Astrocyte (in vitro differentiated cells and primary cell): ENCODE measurements at places on chromosomes 5 and 9. TPM values are rescaled to one million over a fixed set of nuclear protein-coding genes. Genes with fewer than 3 reads are reported as not detected.

DNA sequence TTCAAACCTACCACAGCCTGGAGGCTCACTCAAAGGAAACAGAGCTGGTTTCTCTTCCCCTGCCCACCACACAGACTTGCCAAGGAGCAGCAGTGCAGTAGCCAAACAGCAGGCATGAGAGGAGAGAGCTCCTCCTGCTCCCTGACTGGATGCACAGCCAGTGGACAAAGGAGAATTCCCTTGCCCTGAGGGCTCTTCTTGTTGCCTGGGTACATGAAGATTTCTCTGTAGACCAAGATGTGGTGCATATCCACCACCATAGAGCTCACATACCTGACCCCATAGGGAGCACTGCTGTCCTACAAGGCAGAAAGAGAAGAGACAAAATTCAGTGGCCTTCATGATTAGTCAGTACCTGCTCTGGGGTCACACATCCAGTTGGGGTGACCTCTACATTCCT lies 56.3 kb upstream of the SPATA31E1 start:
- H3K4me3 ChIP-seq = no peak overlapping the region
- DNase-seq = no peak
- H3K27ac ChIP-seq = no peak overlapping the region
- H3K27me3 ChIP-seq = peaks cover 3% of the 10 kb centered on the region

DNA sequence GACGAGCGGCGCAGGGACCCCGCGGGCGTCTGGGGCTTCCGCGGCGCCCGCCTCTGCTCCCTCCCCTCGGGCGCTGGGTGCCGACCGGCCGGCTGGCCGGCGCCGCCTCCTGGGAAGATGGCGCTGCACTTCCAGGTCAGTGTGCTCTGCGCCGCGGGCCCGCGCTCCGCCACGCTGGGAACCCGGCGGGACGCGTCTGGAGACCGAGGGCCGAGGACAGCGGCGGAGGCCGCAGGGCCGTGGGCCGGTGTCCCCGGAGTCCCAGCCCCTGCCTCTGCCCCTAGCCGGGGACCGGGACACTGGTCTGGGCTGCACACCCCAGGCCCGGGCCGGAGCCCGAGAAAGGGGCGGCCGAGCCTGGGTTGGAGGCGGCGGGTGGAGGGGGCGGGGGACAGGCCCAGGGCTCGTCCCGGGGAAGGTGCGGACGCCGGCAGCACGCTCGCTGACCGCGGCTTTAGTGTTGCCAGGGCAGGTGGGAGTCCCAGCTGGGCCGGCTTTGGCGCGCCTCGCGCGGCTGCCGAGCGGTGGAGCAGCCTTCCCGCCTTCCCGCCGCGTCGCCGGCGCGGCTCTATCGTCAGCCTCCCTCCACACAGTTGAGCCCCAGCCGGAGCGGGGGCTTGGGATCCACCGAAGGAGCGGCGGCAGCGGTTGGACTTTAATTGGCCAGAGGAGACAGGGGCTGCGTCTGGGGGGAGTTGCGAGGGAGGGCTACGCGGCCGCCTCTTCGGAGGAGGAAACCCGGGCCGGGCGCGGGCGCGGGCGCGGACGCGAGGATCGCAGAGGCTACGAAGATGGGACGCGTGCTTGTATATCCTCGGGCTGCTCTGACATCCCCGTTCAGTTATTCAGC lies at the start of gene RANBP17:
TSS of gene RANBP17 (plus strand) at position 102 of the 850 bp plus-strand sequence.
- H3K36me3 ChIP-seq = no peaks in the 10 kb centered on the region
- H3K4me3 ChIP-seq = peak within 1 kb of the TSS; percentile 76
- DNase-seq = peak; percentile 55
- peaks cover 14% of the 10 kb centered on the region for H3K4me1 ChIP-seq

GRCh38 chr5:35608881-35609779 lies 8.5 kb upstream of the SPEF2 start:
- no peaks in the 10 kb centered on the region for H3K36me3 ChIP-seq
- DNase-seq = no peak
- no peak overlapping the region for H3K4me3 ChIP-seq
- no peaks in the 10 kb centered on the region for H3K27me3 ChIP-seq
- H3K4me1 ChIP-seq = no peaks in the 10 kb centered on the region
- no peak overlapping the region for H3K27ac ChIP-seq

GRCh38 chr5:11443831-11444230 lies 460.4 kb downstream of the CTNND2 start:
- peak; percentile 3 for DNase-seq
- no peaks in the 10 kb centered on the region for H3K4me1 ChIP-seq
- H3K36me3 ChIP-seq = no peaks in the 10 kb centered on the region

GRCh38 chr5:57082441-57083067 lies 91.3 kb upstream of the GPBP1 start:
- no peak for DNase-seq
- no peaks in the 10 kb centered on the region for H3K27me3 ChIP-seq
- H3K27ac ChIP-seq = no peak overlapping the region

GRCh38 chr9:134352247-134352933 lies 26.1 kb downstream of the RXRA start:
- no peaks in the 10 kb centered on the region for H3K36me3 ChIP-seq
- no peak overlapping the region for H3K27ac ChIP-seq
- H3K4me3 ChIP-seq = no peak overlapping the region

- no peaks in the 10 kb centered on the region for H3K27me3 ChIP-seq
- H3K4me3 ChIP-seq = no peak overlapping the region
- H3K27ac ChIP-seq = no peak overlapping the region
- no peak for DNase-seq
These were observed 653.6 kb downstream of the RAB3C start for GRCh38 chr5:59236448-59236847.

DNA sequence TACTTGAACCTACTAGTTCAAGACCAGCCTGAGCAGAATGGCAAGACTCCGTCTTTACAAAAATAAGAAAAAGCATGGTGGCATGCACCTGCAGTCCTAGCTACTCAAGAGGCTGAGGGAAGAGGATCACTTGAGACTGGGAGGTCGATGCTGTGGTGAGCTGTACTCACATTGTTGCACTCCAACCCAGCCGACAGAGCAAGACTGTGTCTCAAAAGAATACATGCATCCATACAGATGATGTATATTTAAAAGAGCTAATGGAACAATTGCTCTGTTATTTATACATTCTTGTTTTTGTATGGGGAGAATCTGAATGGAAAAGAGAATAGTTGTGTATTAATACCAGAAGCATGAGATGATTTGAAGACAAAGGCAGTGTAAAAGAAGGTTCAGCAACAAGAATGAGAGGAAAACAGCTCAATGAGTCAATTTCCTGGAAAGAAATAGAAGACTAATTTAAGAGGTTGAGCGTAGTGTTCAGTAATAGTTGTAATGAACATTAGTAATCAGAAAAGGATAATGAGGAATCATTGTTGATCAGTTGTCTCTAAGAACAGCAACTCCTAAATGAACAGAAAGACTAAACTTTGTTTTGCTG lies 1.9 kb upstream of the LRRC70 start:
- no peak for DNase-seq
- no peaks in the 10 kb centered on the region for H3K27me3 ChIP-seq
- H3K36me3 ChIP-seq = no peaks in the 10 kb centered on the region

GRCh38 chr9:2727966-2728613 lies 10.8 kb downstream of the KCNV2 start:
- H3K4me1 ChIP-seq = peaks cover 11% of the 10 kb centered on the region
- H3K4me3 ChIP-seq = no peak overlapping the region
- no peaks in the 10 kb centered on the region for H3K27me3 ChIP-seq
- DNase-seq = peak; percentile 46
- no peak overlapping the region for H3K27ac ChIP-seq
- H3K36me3 ChIP-seq = no peaks in the 10 kb centered on the region

GRCh38 chr9:9173264-9173663 lies 1373.7 kb upstream of the DMAC1 start:
- no peak overlapping the region for H3K4me3 ChIP-seq
- no peaks in the 10 kb centered on the region for H3K27me3 ChIP-seq
- no peaks in the 10 kb centered on the region for H3K4me1 ChIP-seq
- no peak overlapping the region for H3K27ac ChIP-seq
- DNase-seq = no peak

GPR151 gene
- not detected in 2 replicates for total RNA-seq

NRG2 gene
- total RNA-seq = 0.46 and 0.54 TPM in 2 replicates

PCDHB14 gene
- total RNA-seq = 5.6 and 6.4 TPM in 2 replicates

TAS2R1 gene
- not detected in 2 replicates for total RNA-seq

IFNA17 gene
- total RNA-seq = not detected in 2 replicates

PRR16 gene
- total RNA-seq = 8.8 and 9.1 TPM in 2 replicates

NME5 gene
- total RNA-seq = 2.9 and 3.2 TPM in 2 replicates
